Cerebellar nuclear complex (tissue), 1 donor: ENCODE measurements at places on chromosomes 6 and 20.

GRCh38 chr6:73817253-73817652, 121.2 kb downstream of the CD109 start:
- DNase-seq: no peak

- no peak for DNase-seq
Observed at GRCh38 chr6:41546475-41546865, 289 bp downstream of the FOXP4 start.

DNA sequence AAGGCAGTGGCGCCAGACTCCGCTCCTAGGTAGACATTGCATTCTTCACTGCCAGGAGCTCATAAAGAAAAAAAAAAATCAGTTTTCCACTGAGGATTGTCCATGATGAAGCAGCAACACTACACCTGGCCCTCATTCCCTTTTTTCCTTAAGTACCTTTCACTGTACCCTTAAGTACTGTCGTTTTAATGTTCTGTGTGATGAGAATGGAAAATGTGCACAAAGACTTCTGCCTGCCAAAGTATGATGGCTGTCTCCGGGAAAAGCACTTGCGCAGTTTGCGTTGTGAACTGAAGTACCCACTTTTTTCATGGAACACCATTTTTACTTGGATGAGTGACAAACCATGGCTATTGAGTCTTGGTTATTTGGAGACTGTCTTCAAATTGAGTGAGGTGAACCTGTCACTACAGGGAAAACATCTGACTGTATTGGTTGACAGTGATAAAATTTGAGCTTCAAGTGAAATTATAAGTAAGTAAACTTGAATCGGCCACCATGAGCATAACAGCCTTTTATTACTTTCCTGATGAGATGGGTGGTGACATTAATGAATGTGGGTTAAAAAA, 104.8 kb downstream of the NCOA3 start:
- no peak for DNase-seq

DNA sequence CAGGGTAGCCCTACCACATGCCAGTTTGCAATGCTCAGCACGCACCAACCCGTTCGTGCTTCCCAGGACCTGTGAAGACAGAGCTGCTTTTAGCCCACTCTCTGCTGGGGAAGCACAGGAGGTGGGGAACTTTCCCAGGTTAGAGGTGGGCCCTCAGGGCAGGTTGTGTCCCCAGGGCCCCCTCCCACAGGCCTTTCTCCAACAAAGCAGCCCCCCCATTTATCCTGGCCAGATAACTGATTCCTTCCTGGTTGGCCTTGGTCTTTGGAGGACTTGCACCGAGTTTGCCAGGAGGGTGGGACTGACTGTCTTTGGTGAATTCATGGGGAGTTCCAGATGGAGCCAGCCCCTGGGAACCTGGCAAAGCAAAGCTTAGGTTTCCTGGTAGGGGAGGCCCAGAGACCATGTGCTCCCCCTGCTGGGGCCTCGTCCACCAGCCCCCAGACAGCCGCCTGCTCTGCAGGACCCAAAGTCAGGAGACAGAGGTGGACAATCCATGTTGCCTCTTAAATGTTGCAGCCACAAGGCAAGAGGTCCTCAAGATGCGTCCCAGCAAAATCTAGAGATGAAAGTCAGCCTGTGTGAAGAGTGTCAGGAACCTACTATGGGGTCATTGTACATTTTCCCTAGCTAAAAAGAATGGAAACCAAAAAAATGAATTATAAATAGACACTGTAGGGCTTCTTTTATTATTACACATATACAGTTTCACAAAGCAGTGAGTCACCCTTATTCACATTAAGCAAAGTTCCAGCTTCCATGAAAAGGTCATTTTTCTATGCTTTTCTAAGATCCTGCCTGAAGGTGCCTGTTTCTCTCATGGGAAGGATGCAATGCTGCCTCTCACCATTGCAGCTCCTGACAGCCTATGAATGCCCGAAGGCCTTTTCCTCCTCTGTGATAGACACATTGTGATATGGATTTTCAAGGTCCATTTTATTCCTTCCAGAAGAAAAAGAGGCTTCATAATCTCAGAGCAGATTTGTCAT, 497.8 kb downstream of the PREX1 start:
- no peak for DNase-seq

DNA sequence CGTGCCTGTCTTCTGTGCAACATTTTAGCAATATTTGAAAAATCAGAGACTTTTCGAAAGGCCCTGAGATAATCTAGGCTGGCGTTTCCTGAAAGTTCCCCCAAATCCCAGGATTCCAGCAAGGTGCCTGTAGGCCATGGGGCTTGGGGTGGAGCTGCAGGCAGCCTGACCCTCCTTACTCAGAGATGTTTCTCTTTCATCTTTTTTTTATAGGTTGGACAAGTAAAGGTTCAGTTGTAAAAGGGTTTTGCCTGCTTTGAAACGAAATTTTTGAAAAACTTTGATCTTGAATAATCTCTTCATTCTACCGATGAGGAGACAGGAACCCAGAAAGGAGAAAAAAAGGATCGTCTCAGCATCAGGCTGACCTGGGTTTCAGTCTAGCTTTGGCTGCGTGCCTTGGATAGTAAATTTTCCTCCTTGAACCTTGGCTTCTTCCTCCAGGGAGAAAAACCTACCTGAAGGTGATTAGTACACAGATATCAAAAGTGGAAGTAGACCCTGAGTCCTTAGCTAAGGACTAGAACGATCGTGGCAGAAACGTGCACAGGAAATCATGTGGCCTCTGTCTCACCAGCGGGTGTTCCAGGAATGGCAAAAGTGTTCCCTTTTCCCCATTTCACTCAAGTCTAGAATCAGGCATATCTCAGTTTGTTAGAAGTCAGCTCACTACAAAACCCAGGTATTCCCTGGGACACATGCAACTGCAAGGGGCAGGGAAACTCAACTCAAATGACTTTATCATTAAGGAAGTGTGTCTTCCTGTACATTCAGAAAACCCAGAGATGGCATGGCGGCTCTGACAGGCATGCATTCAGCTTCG, 128.2 kb upstream of the PTPN1 start:
- DNase-seq: no peak

GRCh38 chr6:136061701-136062100, 188.4 kb downstream of the MTFR2 start:
- no peak for DNase-seq

- DNase-seq: no peak
Observed at GRCh38 chr20:9203081-9203447, 134.2 kb downstream of the PLCB4 start.

GRCh38 chr6:79231666-79232065, 2.8 kb downstream of the HMGN3 start:
- no peak for DNase-seq
